ENCODE measurements at places on chromosomes 2 and 18. TPM values are rescaled to one million over a fixed set of nuclear protein-coding genes. Genes with fewer than 3 reads are reported as not detected.

GRCh38 chr18:78891185-78891762, 88.3 kb upstream of the SALL3 start:
- DNase-seq = no peak
- no peaks in the 10 kb centered on the region for H3K36me3 ChIP-seq
- H3K27ac ChIP-seq = no peak overlapping the region
- peaks cover 19% of the 10 kb centered on the region for H3K27me3 ChIP-seq
- no peak overlapping the region for H3K4me3 ChIP-seq

DNA sequence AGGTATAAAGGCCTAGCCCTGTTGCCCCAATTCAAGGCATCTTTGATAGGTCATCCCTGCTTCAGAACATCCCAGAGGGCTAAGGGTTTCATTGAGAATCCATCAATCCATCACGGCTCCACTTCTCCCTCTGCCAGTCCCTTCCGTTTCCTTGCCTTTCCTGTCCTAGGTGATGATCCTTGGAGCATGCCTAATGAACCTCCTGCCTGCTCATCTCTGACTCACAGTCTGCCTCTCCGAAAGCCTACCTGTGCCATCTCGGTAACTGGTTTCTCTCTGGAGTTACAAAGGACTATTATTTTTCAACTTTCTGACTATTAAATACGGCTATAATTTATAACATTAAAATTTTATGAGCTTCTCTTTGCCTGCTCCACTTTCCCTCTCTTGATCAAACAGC, 36.7 kb upstream of the OSBPL6 start:
- H3K4me1 ChIP-seq = no peaks in the 10 kb centered on the region
- DNase-seq = no peak
- H3K4me3 ChIP-seq = no peak overlapping the region
- H3K36me3 ChIP-seq = no peaks in the 10 kb centered on the region
- H3K27me3 ChIP-seq = no peaks in the 10 kb centered on the region

GRCh38 chr18:67276638-67277037, 239.9 kb downstream of the DSEL start:
- H3K36me3 ChIP-seq = no peaks in the 10 kb centered on the region
- H3K27ac ChIP-seq = no peak overlapping the region
- no peak for DNase-seq
- H3K27me3 ChIP-seq = no peaks in the 10 kb centered on the region
- H3K4me3 ChIP-seq = no peak overlapping the region
- no peaks in the 10 kb centered on the region for H3K4me1 ChIP-seq

DNA sequence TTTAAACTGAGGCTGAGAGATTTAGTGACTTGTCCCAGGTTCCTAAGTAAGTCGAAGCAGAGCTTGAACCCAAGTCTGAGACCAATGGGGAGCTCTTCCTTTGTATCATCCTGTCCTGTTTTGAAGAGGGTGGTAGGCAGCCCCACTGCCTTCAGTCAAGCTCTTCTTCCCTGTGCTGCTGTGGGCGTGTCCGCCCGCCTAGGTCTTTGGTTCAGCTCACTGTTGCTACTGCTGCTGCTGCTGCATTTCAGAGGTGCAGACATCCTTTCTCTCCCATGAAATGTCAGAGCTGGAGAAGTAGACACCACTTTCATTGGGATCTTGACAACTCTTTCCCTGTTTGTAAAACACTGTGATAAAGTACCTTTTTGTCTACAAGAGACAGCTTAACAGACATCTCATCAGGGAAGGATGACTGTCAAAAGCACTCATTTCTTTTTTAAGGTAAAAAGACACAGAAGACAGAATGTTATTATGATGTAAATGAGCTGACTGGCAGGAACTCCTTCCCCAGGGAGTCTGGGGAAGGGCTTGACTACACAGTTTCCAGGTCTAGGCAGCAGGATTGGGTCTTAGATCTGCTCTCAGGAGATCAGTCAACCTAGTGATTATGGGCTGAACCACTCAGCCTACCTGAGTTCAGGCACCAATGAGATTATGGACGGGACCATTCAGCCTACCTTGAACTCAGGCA, 91.7 kb upstream of the TRIB2 start:
- H3K4me3 ChIP-seq = no peak overlapping the region
- DNase-seq = peak; percentile 13
- H3K27ac ChIP-seq = no peak overlapping the region
- no peaks in the 10 kb centered on the region for H3K4me1 ChIP-seq
- no peaks in the 10 kb centered on the region for H3K27me3 ChIP-seq
- H3K36me3 ChIP-seq = no peaks in the 10 kb centered on the region

DNA sequence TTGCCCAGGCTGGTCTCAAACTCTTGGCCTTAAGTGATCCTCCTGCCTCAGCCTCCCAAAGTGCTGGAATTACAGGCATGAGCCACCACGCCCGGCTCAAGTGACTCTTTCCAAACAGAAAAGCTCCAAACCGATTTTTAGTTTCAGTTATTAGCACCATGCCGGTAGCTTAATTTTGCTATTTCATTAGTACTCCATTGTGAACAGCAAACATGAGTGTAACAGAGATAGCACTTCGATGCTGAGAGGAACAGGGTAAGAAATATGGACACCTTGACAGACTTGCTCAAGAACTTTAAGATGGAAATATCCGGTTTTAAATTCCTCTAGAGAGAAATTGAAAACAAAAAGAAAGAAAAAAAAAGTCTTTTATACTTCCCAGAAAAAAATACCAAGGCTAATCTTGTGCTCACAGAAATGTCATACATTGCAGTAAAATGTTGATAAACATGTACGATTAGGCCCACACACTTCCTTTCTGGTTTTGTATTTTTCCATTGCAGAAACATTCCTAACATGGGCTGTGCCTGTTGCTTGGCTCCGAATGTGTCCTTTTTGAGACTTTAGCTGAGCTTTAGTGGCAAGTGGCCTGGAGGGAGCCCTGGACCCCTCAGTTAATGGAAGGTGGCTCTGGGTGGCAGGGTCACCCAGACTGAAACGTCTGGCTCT, 18.3 kb downstream of the FHL2 start:
- H3K4me3 ChIP-seq = no peak overlapping the region
- H3K36me3 ChIP-seq = peaks cover 63% of the 10 kb centered on the region
- no peak for DNase-seq
- H3K4me1 ChIP-seq = no peaks in the 10 kb centered on the region
- no peaks in the 10 kb centered on the region for H3K27me3 ChIP-seq
- peak overlapping the region; percentile 53 for H3K27ac ChIP-seq

DNA sequence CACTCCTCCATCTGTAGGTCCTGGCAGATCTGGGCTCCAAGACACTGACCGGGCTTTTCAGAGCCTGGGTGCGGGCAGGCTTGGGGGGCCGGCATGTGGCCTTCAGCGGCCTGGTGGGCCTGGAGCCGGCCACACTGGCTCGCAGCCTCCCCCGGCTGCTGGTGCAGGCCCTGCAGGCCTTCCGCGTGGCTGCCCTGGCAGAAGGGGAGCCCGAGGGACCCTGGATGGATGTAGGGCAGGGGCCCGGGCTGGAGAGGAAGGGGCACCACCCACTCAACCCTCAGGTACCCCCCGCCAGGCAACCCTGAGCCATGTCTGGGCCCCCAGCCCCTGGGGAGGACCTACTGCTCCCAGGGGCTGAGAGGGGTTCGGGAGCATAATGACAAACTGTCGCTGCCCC, 761 bp upstream of the CHRND start:
- no peak for DNase-seq
- H3K4me1 ChIP-seq = peaks cover 27% of the 10 kb centered on the region
- no peaks in the 10 kb centered on the region for H3K27me3 ChIP-seq
- H3K27ac ChIP-seq = no peak overlapping the region

DNA sequence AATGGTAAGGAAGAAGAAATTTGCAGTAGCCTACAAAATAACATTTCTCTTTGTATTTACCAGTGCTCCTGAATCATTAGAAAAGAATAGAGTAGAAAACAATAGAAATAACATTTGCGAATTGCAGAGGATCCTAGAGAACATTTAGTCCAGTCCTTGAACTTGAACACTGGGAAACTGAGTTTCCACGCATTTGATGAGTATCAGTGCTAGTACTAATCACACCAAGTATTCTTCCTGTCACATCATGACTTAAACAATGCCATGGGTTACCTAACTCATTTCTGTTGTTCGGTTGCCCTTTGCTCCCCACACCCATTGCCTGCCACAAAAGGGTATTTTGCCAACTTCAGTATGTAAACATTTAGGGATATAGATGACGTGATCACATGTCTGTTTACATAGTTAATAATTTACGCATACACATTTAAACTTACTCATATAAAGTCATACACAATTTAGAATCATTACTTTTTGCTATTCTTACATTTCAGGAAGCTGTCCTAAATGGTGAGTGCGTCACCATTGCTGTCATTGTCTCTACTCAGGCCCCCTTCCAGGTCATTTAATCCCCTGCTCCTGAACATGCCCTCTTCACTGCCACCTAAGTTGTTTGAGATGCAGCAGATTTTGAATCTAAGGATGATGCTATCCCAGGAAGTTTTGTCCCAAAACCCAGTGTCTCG, 42.3 kb downstream of the CRIM1 start:
- no peaks in the 10 kb centered on the region for H3K36me3 ChIP-seq
- H3K4me1 ChIP-seq = no peaks in the 10 kb centered on the region
- H3K4me3 ChIP-seq = no peak overlapping the region

DNA sequence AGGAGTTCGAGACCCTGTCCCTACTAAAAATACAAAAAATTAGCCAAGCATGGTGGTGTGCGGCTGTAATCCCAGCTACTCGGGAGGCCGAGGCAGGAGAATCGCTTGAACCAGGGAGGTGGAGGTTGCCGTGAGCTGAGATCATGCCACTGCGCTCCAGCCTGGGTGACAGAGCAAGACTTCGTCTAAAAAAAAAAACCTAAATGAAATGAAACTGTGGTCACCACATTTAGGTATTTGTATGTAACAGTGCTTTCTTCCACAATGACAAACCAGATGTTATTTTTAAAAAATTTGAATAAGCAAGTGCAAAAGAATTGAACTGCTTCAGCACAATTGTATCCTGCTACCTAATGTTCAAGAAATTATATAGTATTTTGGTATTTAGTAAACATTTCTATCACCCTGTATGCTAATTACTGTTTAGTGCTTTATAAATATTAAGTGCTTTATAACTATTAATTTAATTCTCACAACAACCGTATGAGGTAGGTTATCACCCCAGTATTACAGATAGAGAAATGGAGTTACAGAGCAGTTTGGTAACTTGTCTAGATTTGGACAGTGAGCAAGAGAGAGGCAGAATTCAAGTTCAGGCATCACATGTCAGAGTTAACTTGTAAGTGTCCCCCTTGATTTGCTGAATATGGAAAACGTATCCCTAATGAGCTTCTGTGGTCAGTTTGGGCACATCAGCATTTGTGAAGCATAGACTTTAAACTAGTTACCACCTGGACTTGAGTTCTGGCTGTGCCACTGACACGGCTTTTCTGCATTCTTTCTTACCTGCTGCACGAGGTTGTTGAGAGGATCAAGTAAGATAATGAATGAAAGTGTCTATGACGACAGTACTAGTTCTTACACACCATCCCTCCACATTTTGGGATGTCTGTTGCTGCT, 14.4 kb downstream of the PHLPP1 start:
- no peak for DNase-seq
- no peaks in the 10 kb centered on the region for H3K36me3 ChIP-seq
- no peaks in the 10 kb centered on the region for H3K27me3 ChIP-seq
- H3K4me1 ChIP-seq = no peaks in the 10 kb centered on the region
- no peak overlapping the region for H3K27ac ChIP-seq

- no peaks in the 10 kb centered on the region for H3K4me1 ChIP-seq
- DNase-seq = no peak
- H3K27ac ChIP-seq = no peak overlapping the region
- H3K36me3 ChIP-seq = no peaks in the 10 kb centered on the region
Measured at GRCh38 chr2:66721776-66722175, 286.9 kb downstream of the MEIS1 start.

DNA sequence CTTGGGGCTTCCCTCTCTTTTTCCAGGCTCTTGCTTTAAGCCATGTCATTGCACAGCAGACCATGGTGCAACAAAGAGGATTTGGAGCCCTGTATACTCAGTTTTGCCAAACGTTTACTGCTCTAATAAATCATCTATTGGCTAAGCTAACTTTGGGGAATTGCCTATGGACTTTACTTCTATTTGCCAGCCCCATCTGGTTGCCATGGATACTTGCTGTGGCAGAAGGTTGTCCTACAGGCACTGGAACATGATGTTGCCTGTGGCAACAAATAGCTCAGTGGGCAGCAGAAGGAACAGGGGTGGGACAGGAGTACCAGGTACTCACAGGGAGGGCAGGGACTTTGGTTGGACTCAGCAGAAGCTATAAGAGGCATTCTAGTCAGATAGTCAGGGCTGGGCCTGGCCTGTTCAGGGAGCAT, 129.7 kb downstream of the CCDC85A start:
- DNase-seq = no peak
- H3K27me3 ChIP-seq = no peaks in the 10 kb centered on the region
- H3K36me3 ChIP-seq = no peaks in the 10 kb centered on the region
- no peak overlapping the region for H3K4me3 ChIP-seq

- H3K27ac ChIP-seq = no peak overlapping the region
- peaks cover 9% of the 10 kb centered on the region for H3K4me1 ChIP-seq
- H3K27me3 ChIP-seq = peaks cover 72% of the 10 kb centered on the region
- peak; percentile 48 for DNase-seq
- H3K4me3 ChIP-seq = no peak overlapping the region
Measured at GRCh38 chr2:47653902-47654789, 128.8 kb upstream of the MSH6 start.

DNA sequence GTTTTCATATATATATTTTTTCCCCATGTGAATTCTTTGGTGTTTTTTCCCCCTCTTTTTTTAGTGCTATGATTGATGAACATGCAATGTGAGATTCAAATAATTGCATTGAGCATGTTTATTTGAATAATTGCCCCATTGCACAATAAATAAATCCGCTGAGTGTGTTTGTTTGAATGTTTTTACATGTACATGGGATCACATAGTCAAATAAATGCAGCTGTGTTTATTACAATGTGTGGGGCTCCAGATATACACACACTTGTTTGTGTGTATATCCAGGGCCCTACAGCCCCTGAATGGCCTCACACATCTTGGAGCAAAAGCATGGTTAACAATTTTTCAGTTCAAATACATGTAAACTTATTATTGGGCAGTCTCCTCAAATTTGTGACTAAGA, 134.5 kb downstream of the ZEB2 start:
- H3K27me3 ChIP-seq = no peaks in the 10 kb centered on the region
- no peak overlapping the region for H3K27ac ChIP-seq
- no peaks in the 10 kb centered on the region for H3K4me1 ChIP-seq
- DNase-seq = no peak
- H3K36me3 ChIP-seq = peaks cover 46% of the 10 kb centered on the region
- no peak overlapping the region for H3K4me3 ChIP-seq

- H3K36me3 ChIP-seq = no peaks in the 10 kb centered on the region
- H3K4me1 ChIP-seq = peaks cover 24% of the 10 kb centered on the region
- peaks cover 6% of the 10 kb centered on the region for H3K27me3 ChIP-seq
Measured at GRCh38 chr2:111898703-111899514, 502 bp downstream of the MERTK start.

TUBA4B gene
- not detected for total RNA-seq

SEPTIN2 gene
- 162 TPM for total RNA-seq

SULT1C4 gene
- total RNA-seq = not detected

PROM2 gene
- not detected for total RNA-seq

DYSF gene
- total RNA-seq = 0.80 TPM

DYTN gene
- not detected for total RNA-seq

Data from K562 (cell line).